ENCODE measurements at places on chromosomes 1 and 21. TPM values are rescaled to one million over a fixed set of nuclear protein-coding genes. Genes with fewer than 3 reads are reported as not detected.
A peak's percentile ranks its signal among the peaks of the same experiment; 100 is the strongest.

The RPE65 gene
- polyA plus RNA-seq: not detected

The CFAP57 gene
- not detected for polyA plus RNA-seq

The KCNN3 gene
- polyA plus RNA-seq: not detected

The KRTAP10-7 gene
- polyA plus RNA-seq: not detected

The HES2 gene
- not detected for polyA plus RNA-seq

The NFASC gene
- polyA plus RNA-seq: not detected

DNA sequence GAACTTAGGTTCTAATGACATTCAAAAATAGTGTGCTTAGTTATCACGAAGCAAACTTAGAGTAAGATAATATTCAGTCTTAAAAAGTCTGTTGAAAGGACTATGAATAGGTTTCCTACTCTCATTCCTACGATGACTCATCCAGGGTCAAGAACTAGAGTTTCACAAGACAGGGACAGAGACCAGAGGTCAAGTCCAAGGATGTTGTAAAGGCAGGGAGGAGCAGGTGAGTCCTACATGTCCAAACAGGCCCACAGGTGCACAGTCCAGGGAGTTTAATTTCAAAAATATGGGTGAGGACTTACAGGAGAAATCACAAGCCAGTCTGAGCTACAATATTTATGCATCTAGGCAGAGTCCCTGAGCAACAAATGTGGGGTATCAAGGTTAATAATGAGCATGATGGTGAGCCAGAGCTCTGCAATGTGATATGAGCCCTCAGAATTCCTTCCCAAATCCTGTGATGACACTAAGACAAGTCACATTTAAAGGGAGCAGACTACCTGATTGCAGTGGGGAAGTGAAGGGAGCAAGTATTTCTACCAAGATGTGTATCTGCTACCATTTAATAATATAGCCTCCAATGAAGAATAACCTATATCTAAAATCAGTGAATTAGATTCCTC is 100.0 kb upstream of the NRIP1 start:
- no peaks in the 10 kb centered on the region for H3K36me3 ChIP-seq
- H3K27ac ChIP-seq: no peak overlapping the region
- peaks cover 19% of the 10 kb centered on the region for H3K4me1 ChIP-seq

DNA sequence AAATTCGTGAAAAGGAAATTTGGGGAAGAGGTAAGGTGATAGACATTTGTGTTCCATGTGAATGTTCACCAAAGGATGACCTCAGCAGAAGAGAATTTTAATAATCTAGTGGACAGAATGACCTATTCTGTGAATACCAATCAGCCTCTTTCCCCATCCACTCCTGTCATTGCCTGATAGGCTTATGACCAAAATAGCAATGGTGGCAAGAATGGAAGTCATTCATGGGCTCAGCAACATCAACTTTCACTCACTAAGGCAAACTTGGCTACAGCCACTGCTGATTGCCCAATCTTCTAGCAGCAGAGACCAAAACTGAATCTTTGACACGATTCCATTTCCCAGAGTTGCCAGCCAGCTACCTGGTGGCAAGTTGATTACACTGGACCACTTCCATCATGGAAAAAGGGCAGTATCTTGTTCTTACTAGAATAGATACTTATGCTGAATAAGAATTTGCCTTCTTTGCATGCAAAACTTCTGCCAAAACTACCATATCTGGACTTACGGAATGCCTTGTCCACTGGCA is 348.7 kb upstream of the PBX1 start:
- H3K27ac ChIP-seq: no peak overlapping the region
- H3K36me3 ChIP-seq: no peaks in the 10 kb centered on the region
- no peak overlapping the region for H3K4me3 ChIP-seq
- H3K4me1 ChIP-seq: no peaks in the 10 kb centered on the region
- DNase-seq: no peak
- no peaks in the 10 kb centered on the region for H3K27me3 ChIP-seq

DNA sequence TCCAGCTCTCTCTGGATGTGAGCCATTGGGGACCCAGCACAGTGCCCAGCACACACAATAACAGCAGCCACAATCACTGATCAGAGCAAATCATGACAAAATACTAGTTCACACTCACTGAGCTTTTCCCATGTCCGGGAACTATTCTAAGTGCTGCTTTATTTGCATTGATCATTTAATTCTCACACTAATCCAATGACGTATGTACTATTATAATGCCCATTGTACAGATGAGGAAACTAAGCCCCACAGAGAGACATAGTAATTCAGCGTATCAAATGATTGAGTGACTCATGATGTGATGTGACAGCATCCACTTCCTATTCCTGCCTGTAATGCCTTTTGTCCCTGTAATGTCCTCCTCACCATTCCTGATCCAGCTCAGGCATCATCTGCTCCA is 1.9 kb upstream of the S100A8 start:
- peak overlapping the region; percentile 87 for H3K27ac ChIP-seq
- H3K27me3 ChIP-seq: no peaks in the 10 kb centered on the region
- DNase-seq: no peak

DNA sequence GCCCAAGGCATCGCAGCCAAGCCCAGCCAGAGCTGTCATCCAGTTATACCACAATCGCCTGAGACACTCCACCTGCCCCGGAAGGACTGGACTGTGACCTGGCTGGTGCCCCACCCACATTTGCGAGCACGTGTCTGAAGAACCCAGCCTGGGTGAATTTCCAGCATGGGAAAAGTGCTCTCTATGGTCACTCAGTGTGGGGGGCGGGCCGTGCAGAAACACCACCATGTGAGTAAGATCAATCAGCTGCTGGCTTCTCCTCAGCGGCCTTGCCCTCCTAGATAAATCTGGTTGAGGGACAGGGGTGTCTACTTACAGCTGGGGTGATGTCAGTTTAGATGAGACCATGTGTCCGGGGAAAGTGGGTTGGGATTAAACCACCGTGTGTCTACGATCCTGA is 44.8 kb downstream of the URB1 start:
- H3K4me1 ChIP-seq: no peaks in the 10 kb centered on the region
- H3K4me3 ChIP-seq: no peak overlapping the region
- H3K27ac ChIP-seq: no peak overlapping the region
- peaks cover 96% of the 10 kb centered on the region for H3K36me3 ChIP-seq
- no peak for DNase-seq

DNA sequence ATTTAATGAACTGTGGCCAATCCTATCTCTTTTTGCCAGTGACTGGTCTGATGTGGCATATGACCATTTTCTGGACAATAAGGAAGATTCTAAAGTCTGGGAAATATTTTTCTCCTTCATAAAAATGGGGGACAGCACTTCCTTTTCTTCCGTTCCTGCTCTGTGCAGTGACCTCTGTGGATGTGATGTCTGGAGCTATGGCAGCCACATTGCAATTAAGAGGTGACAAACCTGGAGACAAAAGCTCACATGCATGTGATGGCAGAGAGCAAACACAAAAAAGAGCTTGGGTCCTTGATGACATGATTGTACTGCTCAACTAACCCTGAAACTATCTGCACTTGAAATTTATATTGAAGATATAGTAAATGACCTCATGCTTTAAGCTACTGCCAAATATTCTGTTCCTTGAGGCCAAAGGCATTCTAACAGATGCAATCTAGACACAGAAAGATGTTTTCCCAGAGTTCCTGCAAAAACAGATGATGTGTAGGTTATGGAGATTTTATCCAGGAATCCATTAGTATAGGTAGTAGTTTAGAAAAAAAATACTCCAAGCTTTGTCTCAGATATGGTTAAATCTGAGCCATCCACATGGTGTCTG is 2.2 kb upstream of the MAGI3 start:
- H3K4me3 ChIP-seq: no peak overlapping the region
- DNase-seq: no peak
- H3K27me3 ChIP-seq: peaks cover 31% of the 10 kb centered on the region
- H3K27ac ChIP-seq: no peak overlapping the region
- H3K36me3 ChIP-seq: no peaks in the 10 kb centered on the region
- H3K4me1 ChIP-seq: peaks cover 18% of the 10 kb centered on the region

DNA sequence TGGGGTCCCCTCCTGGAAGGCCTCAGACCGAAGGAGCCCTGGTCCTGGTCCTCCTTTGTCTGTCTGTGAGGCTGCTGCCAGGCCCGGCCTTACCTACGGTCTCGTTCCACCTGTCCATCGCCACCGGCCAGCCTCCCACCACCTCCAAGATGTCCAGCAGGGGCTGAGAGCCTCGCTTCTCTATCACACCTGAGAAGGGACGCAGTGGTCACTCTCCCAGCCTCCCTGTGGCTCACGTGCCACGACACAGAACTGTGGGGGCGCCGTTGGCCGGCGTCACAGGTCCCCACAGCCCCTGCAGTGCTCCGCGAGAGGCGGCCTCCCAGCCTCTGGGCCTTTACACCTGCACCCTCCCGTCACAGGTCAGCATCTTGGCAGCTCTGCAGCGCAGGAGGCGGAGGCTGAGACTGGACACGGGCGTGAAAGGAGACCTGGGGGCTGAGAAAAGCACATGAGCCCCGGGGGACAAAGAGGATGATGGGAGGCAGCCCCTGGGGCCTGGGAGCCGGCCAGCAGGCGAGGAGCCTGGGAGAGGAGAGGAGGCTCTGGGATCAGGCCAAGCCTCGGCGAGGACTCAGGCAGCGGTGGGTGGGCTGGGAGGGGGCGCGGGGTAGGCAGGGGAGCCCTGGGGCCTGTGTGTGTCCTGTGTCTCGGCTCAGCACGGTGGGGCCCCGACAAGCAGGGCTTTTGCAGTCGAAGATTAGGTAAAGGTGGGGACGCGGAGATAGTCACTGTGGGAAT is 20.5 kb downstream of the PRXL2B start:
- no peak for DNase-seq
- H3K4me3 ChIP-seq: no peak overlapping the region
- no peak overlapping the region for H3K27ac ChIP-seq
- no peaks in the 10 kb centered on the region for H3K4me1 ChIP-seq
- H3K27me3 ChIP-seq: no peaks in the 10 kb centered on the region

DNA sequence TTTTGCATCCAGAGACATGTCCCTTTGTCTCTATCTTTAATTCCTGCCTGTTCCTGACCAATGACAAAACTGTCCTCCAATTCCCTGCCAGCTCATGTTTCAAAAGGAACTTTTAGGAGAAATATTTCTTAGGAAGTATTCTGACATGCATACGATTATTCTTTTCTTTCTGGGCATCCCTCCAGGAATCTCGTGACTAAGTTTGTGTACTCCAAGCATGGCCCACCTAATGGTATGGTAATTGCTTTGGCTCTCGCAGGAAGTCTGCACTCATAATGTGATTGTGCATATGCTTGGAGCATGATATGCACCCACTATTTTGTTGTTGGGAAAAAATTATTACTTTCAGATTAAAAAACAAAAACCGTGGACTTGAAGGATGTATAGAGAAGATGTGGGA is 256.4 kb downstream of the PRDM2 start:
- no peaks in the 10 kb centered on the region for H3K4me1 ChIP-seq
- H3K4me3 ChIP-seq: no peak overlapping the region
- DNase-seq: no peak
- H3K27me3 ChIP-seq: no peaks in the 10 kb centered on the region
- no peaks in the 10 kb centered on the region for H3K36me3 ChIP-seq
- no peak overlapping the region for H3K27ac ChIP-seq

GRCh38 chr1:100461222-100461621 is 76.7 kb upstream of the GPR88 start:
- no peak for DNase-seq
- no peak overlapping the region for H3K27ac ChIP-seq
- H3K4me1 ChIP-seq: peaks cover 10% of the 10 kb centered on the region

- no peaks in the 10 kb centered on the region for H3K27me3 ChIP-seq
- peak overlapping the region; percentile 77 for H3K27ac ChIP-seq
- H3K4me3 ChIP-seq: no peak overlapping the region
- peaks cover 13% of the 10 kb centered on the region for H3K4me1 ChIP-seq
- no peaks in the 10 kb centered on the region for H3K36me3 ChIP-seq
These were observed 20.3 kb downstream of the RXRG start for GRCh38 chr1:165424454-165425216.

DNA sequence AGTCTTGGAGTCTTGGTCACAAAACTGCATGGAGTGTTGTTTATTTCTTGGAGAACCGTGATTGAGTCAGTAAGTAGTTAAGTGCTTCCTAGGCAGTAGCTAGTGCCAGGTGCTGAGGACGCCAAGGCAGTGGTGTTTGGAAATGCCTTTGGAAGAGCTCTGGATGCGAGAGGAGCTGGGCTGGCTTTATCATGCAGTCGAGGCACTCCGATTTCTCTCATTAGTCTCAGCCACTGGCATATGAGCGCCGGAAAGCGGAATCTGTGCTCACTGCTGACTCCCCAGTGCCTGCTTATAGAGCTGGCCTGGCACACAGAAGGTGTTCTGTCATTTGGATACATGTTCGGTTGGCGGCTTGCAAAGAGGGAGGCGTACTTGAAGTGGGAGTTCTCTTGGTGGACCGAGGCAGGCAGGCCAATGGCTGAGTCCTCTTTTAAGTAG is 3.6 kb downstream of the TENT5C start:
- no peak for DNase-seq
- H3K27ac ChIP-seq: no peak overlapping the region
- H3K4me1 ChIP-seq: peaks cover 38% of the 10 kb centered on the region

- peaks cover 12% of the 10 kb centered on the region for H3K4me1 ChIP-seq
- DNase-seq: no peak
- no peak overlapping the region for H3K27ac ChIP-seq
- H3K4me3 ChIP-seq: no peak overlapping the region
- no peaks in the 10 kb centered on the region for H3K27me3 ChIP-seq
These were observed 20.9 kb upstream of the DYNLT5 start for GRCh38 chr1:66731170-66731865.

DNA sequence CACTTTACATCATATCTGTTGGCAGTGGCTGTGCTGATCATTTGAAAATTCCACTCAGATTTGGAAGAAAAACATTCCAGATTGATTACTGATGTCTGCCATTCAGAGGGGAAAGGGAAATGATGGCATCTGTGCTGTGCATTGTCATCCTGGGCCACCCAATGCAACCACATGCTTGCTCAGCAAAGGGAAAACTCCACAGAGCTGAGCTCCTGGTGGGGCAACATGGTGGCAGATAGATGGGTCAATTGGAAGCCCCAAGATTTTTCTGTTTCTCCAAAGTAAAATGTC is 11.8 kb downstream of the OXCT2 start:
- DNase-seq: no peak
- H3K4me3 ChIP-seq: no peak overlapping the region
- H3K27me3 ChIP-seq: no peaks in the 10 kb centered on the region
- H3K27ac ChIP-seq: no peak overlapping the region
- peaks cover 55% of the 10 kb centered on the region for H3K36me3 ChIP-seq

GRCh38 chr1:211894312-211894711 is 63.7 kb upstream of the LPGAT1 start:
- no peaks in the 10 kb centered on the region for H3K36me3 ChIP-seq
- H3K4me3 ChIP-seq: no peak overlapping the region
- H3K27me3 ChIP-seq: no peaks in the 10 kb centered on the region
- H3K4me1 ChIP-seq: peaks cover 15% of the 10 kb centered on the region
- H3K27ac ChIP-seq: no peak overlapping the region
- no peak for DNase-seq

- H3K4me3 ChIP-seq: no peak overlapping the region
- H3K4me1 ChIP-seq: peaks cover 11% of the 10 kb centered on the region
- no peaks in the 10 kb centered on the region for H3K36me3 ChIP-seq
- H3K27me3 ChIP-seq: peaks cover 13% of the 10 kb centered on the region
These were observed 2.1 kb downstream of the KCNN3 start for GRCh38 chr1:154867841-154868605.
